ENCODE measurements at places on chromosomes 5 and 9.

DNA sequence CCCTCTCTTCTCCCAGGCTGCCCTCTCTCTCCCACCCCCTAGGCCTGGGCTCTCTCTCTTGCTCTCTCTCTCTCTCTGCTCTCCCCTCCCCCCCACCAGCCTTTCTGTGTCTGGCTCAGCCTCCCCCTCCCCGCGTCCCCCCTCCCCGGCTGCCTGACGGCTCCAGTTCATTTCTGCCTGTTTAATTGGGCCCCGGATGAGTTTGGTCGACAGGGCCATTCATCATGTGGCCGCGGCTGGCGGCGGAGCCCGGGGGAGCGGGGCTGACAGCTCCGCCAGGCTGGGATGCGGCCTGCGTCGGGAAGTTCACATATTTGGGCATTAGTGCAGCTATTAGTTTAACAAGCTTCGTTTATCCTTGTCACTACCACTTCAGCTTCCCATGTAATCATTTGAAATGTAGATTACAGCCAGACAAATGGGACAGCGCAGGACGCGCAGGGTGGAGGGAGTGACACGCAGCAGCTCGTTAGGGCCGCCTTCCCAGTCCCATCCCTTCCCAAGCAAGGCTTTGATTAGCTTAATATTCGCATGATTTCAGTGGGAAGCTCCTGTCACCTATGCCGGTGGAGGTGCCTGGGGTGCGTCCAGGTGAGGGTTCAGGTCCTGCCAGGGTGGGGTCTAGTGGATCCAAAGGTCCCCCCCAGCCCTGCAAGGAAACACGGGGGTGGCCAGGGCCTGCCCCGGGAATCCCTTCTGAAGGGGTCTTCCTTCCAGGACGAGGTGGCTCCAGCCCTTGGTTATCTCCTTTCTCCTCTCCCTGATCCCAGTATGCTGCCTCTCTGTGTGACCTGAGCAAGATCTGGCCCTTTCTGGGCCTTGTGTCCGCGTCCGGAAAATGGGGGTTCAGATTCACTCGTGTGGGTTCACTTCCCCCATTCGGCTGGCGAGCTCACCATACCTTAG is 214.8 kb downstream of the PAX5 start:
- DNase-seq: no peak

GRCh38 chr9:75858497-75859092 is 31.9 kb upstream of the PCSK5 start:
- no peak for DNase-seq

DNA sequence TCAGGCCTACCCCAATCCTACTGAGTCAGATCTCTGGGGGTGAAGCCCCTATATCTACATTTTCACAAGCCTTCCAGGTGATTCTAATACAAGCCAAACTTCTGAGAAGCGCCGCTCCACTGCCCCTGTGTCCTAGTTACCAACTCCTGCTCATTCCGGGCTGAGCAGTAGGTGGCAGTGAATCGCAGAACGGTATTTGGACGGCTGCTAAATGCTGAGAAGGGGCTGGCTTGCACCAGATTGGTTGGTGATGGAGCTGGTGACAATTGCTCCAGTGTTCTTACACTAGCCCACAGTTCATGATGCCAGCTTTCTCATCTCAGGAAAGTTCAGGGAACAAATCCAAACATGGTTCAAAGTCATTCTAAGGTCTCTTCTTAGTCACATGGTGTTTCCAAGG is 31.1 kb upstream of the FGF1 start:
- peak; percentile 29 for DNase-seq

DNA sequence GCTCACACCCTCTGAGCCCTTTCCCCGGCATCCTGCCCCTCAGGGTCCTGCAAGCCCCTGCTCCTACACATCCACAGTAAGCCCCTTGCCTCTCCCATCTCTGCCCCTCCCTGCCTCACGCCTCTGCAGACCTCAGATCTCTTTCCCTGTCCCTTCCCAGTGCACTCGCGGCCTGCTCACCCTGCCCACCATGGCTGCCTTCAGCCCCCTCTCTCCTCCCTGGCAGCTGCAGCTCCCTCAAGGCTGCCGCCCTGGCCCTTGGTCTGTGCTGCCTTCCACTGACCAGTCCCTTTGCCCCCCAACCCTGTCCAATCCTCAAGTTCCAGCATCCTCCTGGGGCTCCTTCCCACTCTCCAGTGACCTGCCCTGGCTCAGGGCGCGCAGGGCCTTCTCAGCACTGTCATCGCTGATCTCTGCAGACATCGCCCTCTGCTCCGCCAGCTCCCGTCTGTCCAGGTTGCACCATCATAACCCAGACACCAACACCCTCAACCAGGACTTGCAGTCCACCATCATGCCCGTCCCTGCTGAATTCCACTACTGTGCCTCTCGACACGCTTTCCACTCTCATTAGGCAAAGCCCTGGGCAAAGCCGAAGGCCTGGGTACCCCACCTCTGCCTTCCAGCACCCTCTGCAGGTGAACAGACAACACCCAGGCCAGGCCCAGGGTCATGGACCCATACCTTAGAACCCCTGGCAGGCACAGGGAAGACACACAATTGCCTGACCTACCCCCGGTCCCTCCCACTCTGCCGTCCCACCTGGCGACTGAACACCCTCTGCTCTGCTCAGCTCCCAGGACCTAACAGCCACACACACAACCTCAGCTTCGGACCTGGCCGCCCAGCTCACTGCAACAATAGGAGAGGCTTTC is 97.8 kb upstream of the RUFY1 start:
- DNase-seq: no peak

- no peak for DNase-seq
Observed at GRCh38 chr5:34495178-34495577, 160.9 kb upstream of the RAI14 start.

GRCh38 chr9:88593537-88594185 is 58.7 kb downstream of the NXNL2 start:
- peak; percentile 57 for DNase-seq

- DNase-seq: no peak
Observed at GRCh38 chr9:19689328-19690101, 99.3 kb downstream of the SLC24A2 start.

DNA sequence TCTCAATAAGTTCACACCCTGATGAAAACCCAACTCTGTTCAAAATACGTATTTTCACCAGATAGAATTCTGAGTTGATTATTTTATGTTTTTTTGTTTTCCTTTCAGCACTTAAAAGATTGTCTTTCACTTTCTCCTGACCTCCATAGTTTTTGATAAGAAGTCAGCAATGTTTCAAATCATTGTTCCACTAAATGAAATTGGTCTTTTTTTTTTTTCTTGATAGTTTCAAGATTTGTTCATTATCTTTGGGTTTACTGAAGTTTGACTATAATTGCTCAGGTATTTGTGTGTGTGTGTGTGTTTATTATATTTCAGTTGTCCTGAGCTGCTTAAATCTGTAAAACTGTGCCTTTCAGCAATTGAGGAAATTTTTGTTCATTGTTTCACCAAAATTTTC is 498.7 kb downstream of the TLE1 start:
- no peak for DNase-seq

DNA sequence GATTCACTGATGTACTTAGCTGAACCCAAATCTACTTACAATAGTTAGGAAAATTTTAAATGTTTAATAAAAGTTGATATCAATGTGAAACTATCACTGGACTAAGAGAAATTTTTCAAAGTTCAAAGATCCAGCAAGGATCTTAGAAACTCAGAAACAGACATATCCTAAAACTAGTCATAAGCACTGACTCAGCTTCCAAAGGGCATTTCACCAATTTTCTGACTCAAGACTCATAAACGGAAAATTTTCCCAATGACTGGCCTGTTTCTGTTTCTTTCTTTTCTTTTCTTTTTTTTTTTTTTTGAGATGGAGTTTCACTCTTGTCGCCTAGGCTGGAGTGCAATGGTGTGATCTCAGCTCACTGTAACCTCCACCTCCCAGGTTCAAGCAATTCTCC is 66.6 kb downstream of the CDC14B start:
- no peak for DNase-seq

Measured in GM20000 (cell line).